ENCODE measurements at places on chromosomes 6 and 20.

GRCh38 chr6:168101590-168102314, 22.7 kb upstream of the FRMD1 start:
- no peak for DNase-seq

DNA sequence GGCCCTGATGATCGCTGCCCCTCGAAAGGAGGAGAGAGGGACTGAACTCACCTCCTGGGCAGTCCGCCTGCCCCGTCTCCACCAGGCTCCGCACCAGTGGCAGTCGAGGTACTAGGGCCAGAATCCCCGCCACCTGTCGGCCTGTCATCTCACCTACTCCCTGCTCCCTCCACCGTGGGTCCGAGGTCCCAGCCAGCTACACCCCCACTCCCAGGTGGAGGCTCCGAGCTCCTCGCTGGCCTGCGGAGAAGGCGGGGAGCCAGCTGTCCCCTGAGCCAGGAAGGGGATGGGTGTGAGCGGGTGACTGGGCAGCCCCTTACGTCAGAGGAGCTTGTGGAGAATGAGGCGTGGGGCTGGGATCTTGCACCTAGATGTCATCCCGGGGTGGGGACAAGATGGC, 1066.5 kb upstream of the MANEA start:
- DNase-seq = peak; percentile 26

GRCh38 chr20:32035426-32035779, 16.6 kb upstream of the HCK start:
- no peak for DNase-seq

GRCh38 chr6:99951016-99951805, 42.8 kb downstream of the MCHR2 start:
- DNase-seq = no peak

- DNase-seq = no peak
These were observed 11.0 kb downstream of the HRH3 start for GRCh38 chr20:62208795-62209755.

- DNase-seq = no peak
These were observed 3.6 kb upstream of the BPIFB1 start for GRCh38 chr20:33279261-33279910.

- no peak for DNase-seq
These were observed 46.9 kb upstream of the ENPP5 start for GRCh38 chr6:46217671-46218131.

- no peak for DNase-seq
These were observed 14.6 kb downstream of the GATA5 start for GRCh38 chr20:62461157-62461556.
